Activated CD4-positive, alpha-beta T cell treated with anti-CD3 and anti-CD28 coated beads for 24 hours (primary cell): ENCODE measurements at places on chromosomes 16 and 17.

DNA sequence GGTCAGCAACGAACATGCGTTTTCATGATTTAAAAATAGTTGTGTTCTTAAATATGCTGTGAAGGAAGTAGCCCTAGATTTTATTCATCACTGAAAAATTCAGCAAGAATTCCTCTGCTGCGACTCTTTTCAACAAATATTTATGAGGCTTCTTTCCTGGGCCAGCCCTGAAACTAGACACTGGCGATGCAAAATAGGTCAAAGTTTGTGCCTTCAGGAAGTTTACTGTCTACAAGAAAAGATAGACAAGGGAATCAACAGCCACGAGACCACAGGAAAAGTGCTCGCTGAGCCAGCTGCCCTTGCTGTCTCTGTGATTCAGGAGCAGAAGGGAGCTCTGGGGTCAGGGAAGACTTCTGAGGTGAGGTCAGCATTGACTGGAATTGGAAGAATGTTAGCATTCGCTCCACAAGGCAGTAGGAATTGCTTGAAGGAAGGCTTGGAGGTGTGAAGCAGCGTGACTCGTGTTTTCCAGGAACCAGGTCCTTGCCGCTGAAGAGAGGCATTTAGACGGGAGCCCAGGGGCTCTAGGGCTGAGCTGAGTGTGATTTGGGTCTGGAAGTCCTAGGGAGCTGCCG lies 1.9 kb upstream of the RPL26 start:
- no peak for DNase-seq

- no peak for DNase-seq
Observed at GRCh38 chr16:83887564-83887963, 11.4 kb upstream of the MLYCD start.

DNA sequence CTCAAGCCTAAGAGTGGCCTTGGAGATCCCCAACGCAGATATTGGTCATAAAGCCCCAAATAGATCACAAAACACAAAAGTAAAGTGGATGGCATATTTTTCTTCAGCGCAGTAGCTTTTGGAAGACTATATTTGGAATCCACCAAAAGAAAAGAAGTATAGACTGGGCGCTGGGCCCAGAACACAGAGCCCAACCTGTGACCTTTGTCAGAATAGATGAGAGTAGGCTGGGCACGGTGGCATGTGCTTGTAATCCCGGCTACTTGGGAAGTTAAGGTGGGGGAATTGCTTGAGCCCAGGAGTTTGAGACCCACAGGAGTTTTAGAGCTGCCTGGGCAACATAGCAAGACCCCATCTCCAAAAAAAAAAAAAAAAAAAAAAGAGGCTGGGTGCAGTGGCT lies 14.6 kb downstream of the SCIMP start:
- no peak for DNase-seq

- DNase-seq, result no peak
Observed at GRCh38 chr17:17827826-17828621, 8.8 kb downstream of the SREBF1 start.

- no peak for DNase-seq
Observed at GRCh38 chr16:1992704-1993317, 3.0 kb downstream of the SYNGR3 start.

GRCh38 chr17:21141331-21141730 lies 14.6 kb downstream of the DHRS7B start:
- no peak for DNase-seq

DNA sequence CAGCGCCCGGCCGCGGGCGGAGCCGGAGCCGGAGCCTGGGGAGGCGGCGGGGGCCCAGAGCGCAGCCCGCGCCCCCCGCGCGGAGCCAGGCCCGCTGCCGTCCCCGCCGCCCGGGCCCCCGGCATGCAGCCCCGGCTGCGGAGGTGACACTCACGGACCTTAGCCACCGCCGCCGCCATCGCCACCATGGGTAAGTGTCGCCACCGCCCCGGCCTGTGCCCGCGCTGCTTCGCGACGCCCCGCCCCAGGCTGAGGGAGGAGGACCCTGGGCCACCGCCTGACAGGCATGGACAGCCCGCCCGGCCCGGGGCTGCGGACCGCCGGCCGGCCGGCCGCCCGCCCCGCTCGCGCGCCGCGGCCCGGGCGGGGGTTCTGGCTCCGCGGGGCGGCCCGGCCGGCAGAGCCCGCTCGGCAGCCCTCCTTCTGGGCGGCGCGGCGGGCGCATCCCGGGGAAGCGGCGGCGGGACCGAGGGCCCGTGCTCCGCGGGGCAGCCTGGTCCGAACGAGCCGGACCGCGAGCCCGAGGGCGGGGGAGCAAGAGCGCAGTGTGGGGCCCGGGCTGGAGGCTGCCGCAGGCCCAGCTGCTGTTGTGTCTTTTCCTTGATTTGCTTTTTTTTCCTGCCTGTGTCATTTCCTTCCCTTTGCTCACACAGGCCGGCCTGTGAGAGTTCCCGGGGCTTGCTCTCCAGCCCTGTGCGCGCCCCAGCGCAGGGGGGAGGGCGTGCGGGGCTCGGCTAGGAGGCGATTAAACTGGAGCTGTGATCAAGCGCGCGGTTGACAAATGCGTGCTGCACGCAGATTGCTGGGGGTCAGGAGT lies 565 bp downstream of the MAP3K3 start:
- DNase-seq, result peak; percentile 34

- DNase-seq, result no peak
Observed at GRCh38 chr16:53817812-53818550, 114.0 kb downstream of the FTO start.

GRCh38 chr16:16881814-16882213 lies 502.9 kb downstream of the NPIPA7 start:
- DNase-seq, result no peak

- no peak for DNase-seq
Observed at GRCh38 chr16:5706211-5706610, 608.6 kb upstream of the EEF2KMT start.
